ENCODE measurements at places on chromosomes 6 and 20.

DNA sequence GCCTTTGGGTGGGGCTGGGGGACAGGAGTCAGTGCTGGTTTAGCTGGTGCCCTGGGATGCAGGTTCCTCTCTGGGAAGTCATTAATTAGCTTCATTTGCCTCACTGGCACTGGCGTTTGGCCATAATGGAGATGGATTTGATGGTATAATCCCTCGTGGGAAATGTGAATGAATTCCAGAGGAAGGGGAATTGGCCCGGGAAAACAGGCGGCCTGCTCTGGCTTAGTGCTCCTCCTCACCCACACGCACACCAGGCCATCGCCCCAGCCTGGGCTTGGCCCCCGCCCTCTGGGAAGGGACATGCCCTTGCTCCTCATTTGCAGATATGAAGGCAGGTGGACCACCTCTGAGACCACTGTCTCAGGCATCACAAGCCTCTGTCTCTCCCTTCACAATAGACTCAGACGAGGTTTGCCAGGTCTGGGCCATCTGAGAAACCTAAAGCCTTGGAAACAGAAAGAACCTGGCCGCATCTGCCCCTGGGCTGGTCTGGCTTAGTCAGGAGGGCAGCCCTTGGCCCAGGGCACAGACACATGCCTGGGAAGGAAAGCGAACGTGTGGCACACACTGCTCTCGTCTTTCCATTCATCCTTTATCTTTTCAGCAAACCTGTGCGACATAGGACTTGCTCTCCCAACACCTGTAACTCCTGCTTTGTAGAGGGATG lies 199.2 kb upstream of the CDH4 start:
- DNase-seq: no peak

- no peak for DNase-seq
Observed at GRCh38 chr6:142507065-142507464, 205.3 kb downstream of the ADGRG6 start.

GRCh38 chr6:66926060-66926459 lies 1219.0 kb upstream of the EYS start:
- DNase-seq: no peak

- no peak for DNase-seq
Observed at GRCh38 chr20:14449323-14449722, 111.9 kb upstream of the FLRT3 start.

DNA sequence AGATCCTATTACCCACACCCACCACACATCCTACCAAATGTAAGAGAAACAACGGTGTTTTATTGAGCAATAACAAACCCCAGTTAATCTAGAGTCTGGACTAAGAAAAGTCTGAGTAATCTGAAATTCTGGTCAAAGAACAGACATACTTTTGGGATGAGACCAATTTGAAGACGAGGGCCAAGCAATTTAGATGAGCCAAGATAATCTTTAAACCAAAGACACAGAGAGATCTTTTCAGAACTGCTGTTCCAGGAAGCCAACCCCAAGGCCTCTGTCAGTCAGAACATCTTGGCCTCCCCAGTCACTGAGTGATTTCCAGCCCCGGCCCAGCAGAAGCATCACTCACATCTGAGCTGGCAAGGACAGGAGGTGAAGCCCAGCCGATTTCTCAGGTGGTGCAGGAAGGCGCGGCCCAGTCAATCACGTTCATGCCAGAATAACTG lies 118.5 kb upstream of the SYNDIG1 start:
- DNase-seq: no peak

DNA sequence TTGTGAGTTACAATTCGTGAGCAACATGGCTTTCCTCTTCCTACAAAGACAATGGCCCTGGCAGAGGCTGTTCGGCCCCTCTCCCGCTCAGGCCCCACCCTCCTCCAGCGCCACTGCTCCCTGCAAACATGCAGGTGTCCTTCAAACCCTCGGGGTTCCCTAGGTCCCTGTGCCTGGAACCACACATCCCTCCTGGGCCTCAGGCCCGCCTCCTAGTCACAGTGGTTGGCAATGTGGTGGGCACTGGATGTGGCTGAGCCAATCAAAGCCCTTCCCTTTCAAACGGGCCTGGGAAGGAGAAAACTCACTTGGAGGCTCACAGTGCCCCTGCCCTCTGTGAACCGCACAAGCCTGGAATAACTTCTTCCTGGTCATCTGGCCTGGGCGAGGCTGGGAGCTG lies 147.2 kb downstream of the TFAP2C start:
- DNase-seq: no peak

DNA sequence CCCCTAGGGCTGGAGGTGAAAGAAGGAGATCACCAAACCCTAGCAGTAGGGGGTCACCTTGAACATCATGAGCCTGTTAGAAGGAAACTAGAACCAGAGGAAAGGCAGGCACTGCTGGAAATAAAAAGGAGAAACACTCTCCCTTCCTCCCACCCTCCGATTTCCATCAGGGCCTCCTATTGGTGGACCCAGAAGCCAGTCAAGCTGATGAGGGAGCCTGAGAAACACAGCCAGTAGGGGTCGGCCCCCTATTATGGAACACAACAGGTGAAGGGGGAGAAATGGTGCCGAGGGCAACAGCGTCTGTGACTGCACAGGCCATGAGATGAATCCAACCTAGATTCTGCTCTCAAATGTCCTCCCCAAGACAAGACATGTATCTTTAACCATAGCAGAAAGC lies 156.1 kb upstream of the LRFN2 start:
- peak; percentile 60 for DNase-seq

DNA sequence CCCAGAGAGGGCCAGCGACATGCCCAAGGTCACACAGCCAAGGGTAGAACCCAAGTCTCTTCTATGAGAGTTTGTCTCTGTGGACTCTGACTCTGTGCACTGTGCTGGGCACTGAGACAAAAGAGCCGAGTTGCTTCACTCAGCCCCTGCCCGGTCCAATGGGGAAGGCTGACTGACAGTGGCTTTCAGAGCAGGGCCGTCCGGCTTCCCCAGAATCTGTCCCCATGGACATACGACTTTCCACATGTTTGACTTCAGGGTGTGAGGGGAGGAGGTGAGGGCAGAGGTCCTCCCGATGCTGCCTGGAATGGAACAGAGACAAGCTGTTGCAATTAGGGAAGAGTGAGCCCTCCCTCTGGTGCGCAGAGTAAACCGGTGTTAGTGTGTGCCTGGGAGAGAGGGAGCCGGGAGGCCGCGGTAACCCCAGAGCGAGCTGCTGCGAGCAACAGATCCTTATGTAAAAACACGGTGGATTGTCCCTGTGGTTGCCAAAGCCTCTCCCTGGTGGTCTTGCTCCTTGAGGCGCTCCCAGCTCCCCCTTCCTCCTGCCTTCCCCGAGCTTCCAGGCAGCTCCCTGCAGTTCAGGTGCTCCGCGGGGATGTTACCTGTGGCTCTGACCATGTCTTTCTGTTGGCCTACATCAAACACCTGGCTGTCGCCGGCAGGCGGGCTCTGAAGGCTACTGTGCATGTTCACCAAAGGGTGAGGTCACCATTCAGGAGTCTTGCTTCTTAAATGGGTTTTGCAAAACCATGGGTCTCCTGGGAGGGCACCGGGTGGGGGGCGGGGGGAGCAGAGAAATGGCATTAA lies 672 bp downstream of the SIRPA start:
- no peak for DNase-seq

- DNase-seq: peak; percentile 87
Observed at GRCh38 chr20:15026759-15027158, 689.3 kb upstream of the FLRT3 start.

GRCh38 chr6:22666021-22666420 lies 96.7 kb downstream of the HDGFL1 start:
- no peak for DNase-seq

- DNase-seq: no peak
Observed at GRCh38 chr6:154984146-154984545, 11.0 kb upstream of the TIAM2 start.

GRCh38 chr6:142722841-142723240 lies 222.1 kb downstream of the HIVEP2 start:
- no peak for DNase-seq

- no peak for DNase-seq
Observed at GRCh38 chr6:22658934-22659333, 89.6 kb downstream of the HDGFL1 start.

GRCh38 chr6:2853769-2854395 lies 12.2 kb upstream of the SERPINB1 start:
- no peak for DNase-seq

GRCh38 chr20:20785226-20785625 lies 72.8 kb upstream of the RALGAPA2 start:
- no peak for DNase-seq

DNA sequence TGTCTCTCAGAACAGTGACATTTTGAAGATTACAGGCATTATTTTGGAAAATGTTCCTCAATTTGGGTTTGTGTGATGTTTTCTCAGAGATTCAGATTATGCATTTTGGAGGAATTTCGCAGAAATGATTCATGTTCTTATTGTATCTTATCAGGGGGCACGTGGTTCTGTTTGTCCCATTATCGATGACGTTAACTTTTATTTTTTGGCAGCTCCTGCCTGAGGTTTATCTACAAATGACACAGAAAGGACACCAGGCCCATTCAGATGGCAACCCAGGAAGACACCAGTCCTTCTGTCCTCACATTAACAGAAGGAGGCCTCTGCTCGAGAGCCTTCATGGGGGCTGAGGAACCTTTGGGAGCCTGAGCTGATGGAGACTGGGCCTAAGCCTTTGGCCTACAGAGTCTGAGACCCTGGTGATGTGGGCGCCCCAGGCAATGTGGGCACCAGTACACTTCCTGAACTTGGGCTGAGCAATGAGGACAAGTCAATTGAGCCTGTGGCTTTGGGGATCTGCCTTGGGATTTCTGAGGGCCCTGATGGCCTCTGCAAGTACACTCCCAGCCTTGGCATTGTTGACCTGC lies 41.2 kb upstream of the EZR start:
- no peak for DNase-seq

DNA sequence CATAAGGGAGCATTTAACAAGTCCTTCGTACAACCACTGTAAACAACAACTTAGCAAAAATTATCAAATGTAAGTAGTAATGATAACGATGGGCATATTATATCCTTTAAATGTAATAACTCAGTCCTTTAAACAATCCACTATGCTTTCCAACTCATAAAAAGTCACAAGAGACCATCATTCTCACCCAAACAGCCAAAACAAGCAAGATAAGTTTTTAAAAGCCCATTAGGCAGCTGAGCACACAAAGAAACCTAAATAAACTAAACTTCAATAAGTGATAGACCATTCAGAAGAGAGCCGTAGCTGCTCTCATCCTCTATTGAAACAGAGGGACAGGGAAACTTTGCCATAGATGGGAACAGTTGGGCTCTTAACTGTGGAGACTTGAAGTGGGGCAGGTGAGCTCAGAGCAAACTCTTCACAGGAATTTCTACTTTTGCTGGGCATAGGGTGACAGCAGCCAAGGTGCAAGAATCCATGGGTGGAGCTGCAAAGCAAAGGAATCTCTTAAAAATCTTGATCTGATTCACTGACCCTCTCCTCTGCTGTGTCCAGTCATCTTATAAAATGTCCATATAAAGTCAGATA lies 22.5 kb downstream of the RAB22A start:
- no peak for DNase-seq

DNA sequence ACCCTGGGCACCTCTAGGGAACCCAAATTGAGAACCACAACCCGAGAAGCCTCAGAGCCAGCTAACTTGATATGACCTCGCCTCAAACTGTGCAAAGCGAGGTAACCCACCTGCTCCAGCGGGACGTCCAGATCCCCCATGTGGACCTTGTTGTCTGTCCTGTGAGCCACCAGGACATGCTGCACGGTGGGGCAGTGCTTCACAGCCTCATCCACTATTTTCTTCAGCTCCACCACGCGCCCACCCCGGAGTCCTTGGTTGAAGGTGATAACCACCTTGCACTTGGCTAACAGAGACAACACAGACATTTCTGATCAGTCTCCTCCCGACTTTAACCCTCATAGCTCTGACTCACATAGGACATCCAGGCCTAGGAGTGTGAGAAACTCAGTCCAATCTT lies 30.8 kb upstream of the APMAP start:
- DNase-seq: no peak

- no peak for DNase-seq
Observed at GRCh38 chr6:44466955-44467354, 79.4 kb downstream of the CDC5L start.

DNA sequence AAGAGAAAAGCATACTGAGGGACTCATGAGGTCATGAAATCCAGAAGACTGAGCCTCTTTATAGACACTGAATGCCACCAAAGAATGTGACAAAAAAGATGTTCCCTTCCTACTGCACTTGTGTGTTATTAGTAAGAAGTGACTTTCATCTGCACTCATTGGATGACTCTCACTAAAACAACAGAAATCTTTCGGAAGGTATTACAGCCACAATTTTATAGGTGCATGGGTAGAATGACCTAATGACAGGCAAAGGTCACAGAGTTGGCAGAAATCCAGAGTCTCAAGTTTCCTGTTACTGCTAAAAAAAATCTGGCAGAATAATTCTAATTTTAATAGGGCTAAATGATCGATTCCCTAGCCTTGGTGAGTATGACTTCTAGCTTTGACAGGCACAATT lies 13.3 kb downstream of the PKHD1 start:
- no peak for DNase-seq

DNA sequence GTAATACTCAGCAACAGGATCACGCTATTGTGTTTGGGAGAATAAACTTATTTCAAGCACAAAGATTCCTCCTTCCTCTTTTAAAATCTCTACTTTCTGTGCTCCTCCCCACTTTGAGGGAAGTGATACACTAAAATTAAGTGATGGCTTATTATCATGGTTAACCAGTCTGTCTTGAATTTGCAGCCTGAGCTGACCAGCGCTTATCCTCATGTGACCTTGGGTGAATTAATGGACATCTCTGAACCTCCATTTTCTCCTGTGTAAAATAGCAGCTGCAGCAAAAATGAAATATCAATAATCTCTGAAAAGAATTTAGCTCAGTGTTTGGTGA lies 222.6 kb downstream of the BCAS1 start:
- DNase-seq: no peak

DNA sequence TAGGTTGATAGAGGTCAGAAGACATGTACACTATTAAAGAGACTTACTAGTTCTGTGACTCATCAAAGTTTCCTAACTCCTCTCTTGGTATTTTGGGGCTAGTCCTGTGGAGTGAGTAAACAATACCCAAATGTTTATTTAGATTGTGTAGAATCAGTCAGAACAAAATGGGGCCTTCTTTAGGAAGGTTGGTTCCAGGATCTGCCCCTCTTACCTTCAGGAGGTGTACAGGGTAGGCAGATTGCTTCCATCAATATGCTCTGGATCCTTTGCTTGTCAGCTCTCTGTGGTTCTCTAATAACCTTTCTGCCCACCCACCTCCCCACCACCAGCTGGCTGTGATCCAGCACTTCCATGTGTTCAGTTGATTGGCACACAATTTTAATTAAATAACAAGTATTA lies 107.0 kb downstream of the POPDC3 start:
- no peak for DNase-seq

Measured in SK-N-DZ (cell line).